ENCODE measurements at places on chromosomes 13 and 19.

DNA sequence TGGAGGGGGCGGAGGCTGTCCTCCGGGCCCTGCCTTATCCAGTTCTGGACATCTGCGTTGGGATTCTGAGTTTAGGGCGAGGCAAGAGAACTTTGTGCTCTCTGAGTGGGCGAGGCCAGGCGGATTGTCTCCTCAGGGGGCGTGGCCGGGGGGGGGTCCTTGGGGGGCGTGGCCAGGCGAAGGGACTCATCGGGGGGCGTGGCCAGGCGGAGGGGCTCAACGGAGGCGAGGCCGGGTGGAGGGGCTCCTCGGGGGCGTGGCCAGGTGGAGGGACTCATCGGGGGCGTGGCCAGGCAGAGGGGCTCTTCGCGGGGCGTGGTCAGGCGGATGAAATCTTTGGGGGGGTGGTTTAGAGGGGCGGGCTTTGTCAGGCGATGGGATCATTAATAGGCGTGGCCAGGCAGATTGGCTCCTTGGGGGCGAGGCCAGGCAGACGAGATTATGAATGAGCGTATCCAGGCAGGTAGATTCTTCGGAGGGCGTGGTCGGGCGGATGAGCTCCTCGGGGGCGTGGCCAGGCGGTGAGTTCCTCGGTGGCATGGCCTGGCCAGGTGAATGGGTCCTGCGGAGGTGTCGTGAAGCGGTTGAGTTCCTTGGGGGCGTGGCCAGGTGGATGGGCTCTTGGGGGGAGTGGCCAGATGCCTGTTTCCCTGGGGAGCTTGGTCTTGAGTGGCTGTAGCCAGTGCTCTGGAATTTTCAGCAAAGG is 10.3 kb upstream of the CACNG7 start:
- no peak for DNase-seq

GRCh38 chr19:15838351-15838750 is 22.9 kb upstream of the OR10H1 start:
- peak; percentile 51 for DNase-seq

- DNase-seq, result no peak
These were observed 12.6 kb upstream of the RAB11B start for GRCh38 chr19:8377598-8377997.

GRCh38 chr19:55353356-55353802 is 1.1 kb downstream of the COX6B2 start:
- no peak for DNase-seq

GRCh38 chr19:10321874-10322835 is 6.3 kb upstream of the FDX2 start:
- DNase-seq, result no peak

GRCh38 chr19:46911456-46911855 is 50.7 kb downstream of the ARHGAP35 start:
- no peak for DNase-seq

DNA sequence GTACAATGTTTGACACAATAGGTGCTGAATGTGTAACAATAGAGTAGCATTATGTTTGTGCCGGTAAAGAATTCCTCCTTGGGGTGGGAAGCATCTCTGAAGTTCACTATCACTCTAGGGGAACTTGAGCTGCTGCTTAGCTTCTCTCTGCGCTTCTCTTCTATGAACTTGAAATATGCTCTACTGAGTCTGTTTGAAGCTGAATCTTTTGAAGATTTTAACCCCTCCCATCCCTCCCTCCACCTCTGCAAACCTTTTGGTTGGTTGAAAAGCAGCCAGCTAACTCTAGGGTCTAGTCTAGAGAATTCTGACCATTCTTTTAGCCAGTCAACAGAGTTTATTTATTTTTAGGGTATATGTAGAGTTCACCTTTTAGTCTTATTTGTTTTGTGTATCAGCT is 2.5 kb downstream of the PCCA start:
- DNase-seq, result no peak

DNA sequence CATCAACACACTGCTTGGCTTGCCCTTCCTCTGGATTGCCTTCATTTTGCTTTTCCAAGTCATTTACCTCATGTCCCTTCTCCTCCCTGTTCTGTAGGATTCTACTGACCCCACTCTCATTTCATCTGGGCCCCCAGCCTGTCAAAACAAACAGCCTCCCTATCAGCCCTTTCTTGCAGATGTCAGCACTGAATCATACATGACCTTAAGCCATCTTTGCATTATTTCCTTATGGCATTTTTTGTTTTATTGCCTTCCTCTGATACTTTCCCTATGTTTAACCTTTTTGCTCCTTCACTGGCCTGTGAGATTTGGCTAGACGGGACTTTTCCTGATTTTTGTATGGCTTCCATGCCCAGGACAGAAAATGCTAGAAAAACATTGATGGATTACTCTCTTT is 8.7 kb downstream of the LRCH1 start:
- DNase-seq, result no peak

DNA sequence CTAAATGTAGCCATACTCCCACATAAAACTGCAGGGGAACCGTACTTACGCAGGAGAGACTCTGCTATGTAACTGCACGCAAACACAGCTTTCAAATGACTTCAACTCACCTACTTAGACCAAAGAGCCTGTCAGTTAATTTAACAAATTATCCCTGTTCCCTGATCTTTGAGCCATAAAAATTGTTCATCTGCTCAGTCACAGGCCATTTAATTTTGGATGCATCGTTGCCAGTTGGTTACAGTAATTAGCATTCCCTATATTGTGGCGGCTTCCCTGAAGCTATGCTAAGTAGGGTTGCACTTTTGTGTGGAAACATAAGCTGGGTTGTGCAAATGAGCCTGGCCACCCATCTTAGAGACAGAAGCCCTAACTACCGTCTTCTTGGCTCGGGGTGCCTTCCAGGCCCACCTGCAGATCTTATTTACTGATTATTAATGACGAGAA is 21.2 kb upstream of the OBI1 start:
- no peak for DNase-seq

- no peak for DNase-seq
These were observed 71.3 kb downstream of the LHFPL6 start for GRCh38 chr13:39531646-39532045.

GRCh38 chr13:34247596-34247995 is 429.6 kb downstream of the RFC3 start:
- DNase-seq, result no peak

- peak; percentile 78 for DNase-seq
These were observed 399 bp upstream of the SPTBN4 start for GRCh38 chr19:40466219-40466984.

GRCh38 chr19:31500946-31501345 is 151.7 kb upstream of the TSHZ3 start:
- no peak for DNase-seq

DNA sequence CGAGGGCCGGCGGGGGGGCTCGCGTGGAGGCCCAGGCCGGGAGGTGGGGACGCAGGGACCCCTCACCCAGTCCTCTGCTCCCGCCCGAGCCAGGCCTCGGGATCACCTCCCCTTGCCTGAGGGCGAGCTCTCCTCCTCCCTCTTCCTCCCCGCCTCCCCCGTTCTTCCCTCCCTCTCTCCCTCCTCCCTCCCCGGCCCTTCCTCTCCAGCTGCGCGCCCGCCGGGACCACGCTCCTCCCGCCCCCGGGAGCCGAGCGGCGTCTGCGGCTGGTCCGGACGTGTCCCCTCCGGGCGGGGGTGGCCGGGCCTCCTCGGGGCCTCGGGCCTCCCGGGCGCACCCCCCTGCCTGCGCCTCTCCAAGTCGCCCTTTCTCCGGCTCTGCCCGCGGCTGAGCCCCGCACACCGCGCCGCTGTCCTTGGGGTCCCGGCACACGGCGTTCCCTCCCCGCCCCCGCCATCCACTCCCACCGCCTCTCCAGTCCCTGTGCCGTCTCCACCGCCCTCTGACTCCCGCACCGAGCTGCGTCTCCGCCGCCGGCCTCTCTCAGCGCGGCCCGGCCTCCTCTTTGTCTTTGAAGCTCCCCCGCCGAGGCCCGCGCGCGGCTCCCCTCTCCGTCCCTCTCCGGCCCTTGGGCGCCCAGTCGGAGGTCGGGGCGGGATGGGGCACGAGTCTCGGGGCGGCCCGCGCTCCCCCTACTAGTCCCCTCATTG is 5.7 kb downstream of the SOX1 start:
- DNase-seq, result no peak

GRCh38 chr13:101555610-101556009 is 103.1 kb downstream of the ITGBL1 start:
- DNase-seq, result no peak

- DNase-seq, result no peak
These were observed 55.7 kb downstream of the CAB39L start for GRCh38 chr13:49388091-49388635.

- no peak for DNase-seq
These were observed 39.1 kb downstream of the GPR180 start for GRCh38 chr13:94640721-94641120.

DNA sequence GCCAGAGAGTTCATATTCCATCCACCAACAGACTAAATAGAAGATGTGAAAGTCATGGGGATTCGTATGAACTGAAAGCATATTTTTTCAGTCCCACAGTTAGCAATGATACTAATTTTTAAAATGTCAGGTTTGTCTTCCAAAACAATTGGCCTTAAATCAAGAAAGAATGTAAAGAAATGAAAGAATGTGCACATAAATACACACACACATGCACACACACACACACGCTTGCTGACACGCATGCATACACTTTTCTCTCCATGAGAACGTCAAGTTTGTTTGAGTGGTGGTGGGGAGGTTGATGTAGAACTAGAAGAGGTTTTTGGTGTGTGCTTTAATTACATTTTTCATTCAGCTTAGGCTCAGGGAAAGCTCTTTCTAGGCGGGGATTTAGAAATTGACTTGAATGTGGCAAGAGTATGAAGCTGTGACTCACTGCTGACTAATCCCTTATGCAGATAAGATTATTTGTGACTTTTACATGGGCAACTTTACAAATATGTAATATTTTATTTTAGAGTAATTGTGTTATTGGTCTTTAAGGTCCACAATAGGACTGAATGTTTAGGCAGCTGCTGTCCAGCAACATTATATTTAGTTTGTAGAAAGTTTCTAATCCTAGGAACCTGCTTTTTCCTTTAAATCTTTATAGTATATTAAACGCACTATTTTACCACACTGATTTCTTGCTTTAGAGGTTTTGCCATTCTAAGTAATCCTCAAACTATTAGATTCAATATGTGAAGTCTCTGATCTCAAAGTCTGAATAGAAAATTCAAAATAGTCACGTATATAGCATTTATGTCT is 18.8 kb downstream of the FLT1 start:
- peak; percentile 73 for DNase-seq

GRCh38 chr13:61880578-61881283 is 465.1 kb upstream of the PCDH20 start:
- peak; percentile 50 for DNase-seq

DNA sequence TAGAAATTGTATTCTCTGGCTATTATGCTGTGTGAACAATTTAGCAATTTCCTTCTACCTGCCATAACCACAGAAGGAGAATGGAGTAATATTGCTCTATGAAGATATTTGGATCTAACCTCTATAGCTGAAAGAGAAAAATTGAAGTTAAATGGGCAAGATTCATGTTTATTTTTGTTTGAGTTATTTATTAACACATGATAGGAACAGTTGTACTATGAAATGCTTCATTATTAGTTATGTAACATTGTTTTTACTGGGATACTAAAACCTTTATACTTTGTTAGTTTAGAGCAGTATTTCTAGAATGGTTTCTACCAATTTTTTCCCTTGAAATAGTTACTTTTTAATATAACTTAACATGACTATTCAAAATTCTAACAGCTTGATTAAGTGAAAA is 27.3 kb upstream of the VWA8 start:
- no peak for DNase-seq

DNA sequence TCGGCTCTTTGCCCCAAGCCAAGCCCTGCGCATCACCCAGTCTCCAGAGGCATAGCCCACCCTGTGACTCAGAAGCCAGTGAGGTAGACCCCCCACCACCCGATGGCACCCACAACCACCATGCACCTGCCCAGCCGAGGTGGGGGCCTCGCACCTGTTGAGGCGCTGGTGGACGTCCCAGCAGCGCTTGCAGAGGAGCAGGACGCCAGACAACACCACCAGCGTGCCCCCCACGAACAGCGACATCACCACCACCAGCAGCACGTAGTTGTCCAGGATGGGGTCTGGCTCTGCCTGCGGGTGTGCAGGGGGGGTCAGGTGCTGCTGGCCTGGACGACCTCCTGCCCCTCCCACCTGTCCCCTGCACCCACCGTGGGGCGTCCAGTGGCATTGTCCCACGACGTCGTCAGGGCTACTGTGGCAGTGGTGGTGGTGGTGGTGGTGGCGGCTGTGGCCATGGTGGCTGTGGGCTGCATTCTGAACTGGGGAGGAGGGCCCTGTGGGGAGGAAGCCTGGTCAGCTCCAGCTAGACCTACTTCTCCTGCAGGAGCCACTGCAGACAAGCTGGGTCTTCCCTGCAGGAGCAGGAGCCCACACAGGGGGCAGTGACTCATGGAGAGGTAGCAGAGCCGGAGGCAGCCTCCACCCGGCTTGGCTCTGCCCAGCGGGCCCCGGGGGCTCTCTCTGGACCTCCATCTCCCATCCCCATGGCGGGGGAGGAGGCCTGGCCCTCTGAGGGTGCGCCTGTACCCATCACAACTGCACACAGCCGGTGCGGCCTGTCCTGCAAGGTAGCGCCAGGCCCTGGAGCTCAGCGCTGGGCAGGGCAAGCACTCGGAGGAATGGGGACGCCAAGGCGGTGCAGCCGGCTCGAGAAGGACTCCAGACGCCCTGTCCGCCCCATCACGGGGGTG is 1.9 kb downstream of the CBARP start:
- peak; percentile 21 for DNase-seq

DNA sequence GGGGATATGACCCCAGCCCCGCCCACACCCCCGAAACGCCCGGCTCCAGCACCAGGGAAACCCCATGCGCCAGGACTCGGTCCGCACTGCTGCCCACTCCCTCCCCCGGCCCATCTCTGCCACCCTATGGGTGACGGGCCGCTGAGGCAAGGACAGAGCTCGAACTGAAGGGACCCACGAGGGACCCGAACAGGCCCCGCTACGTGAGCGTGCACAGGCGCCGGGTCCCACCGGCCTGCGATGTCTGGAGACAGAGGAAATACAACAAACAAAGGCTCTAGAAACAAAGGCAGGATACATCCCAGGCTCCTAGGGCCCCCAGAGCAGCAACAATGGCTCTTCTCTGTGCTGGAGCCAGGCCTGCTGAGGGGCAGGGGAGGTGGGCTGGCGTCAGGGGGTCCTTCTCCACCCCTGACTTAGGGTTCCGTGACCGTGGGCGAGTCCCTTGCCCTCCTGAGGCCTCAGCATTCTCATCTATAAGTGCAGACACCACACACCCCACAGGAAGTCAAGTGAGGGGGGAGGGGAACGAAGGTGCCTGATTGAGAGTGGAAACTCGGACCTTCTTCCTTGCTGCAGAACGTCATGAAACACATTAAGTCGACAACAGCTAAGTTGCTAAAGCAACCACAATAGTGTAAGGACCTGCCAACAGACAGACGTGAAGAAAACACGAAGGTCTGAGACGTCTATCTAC is 3.1 kb downstream of the ABHD17A start:
- no peak for DNase-seq

GRCh38 chr19:30896554-30896953 is 452.7 kb downstream of the TSHZ3 start:
- DNase-seq, result no peak

Data from suppressor macrophage treated with lipopolysaccharide for 1 hour (primary cell).